ENCODE measurements at places on chromosomes 4 and X.

- no peak for DNase-seq
Observed at GRCh38 chr4:52243367-52243766, 192.3 kb downstream of the SPATA18 start.

DNA sequence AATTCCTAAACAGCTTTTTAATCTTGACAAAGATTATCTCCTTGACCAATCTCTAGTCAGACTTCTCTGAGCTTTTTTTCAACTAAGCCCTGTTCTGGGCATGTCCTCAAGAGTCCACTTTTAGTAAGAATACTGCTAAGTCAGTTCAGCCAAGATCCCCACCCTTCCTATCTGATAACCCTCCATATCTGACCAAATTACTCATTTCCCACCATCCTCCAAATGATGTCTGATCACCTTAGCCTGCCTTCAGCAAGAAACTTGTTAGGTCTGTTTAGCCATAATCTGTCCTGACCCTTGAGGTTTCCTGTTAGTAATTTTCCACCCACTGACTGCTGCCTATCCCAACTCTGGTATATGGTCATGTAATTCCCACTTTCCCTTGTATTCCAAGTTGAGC is 65.2 kb downstream of the FAM13A start:
- no peak for DNase-seq

- no peak for DNase-seq
Observed at GRCh38 chr4:52964011-52964410, 101.9 kb downstream of the RASL11B start.

GRCh38 chrX:27445438-27445837 is 17.7 kb downstream of the PPP4R3C start:
- DNase-seq: no peak

- no peak for DNase-seq
Observed at GRCh38 chrX:74536832-74537371, 77.5 kb downstream of the RLIM start.

GRCh38 chrX:81110286-81110685 is 91.4 kb downstream of the HMGN5 start:
- DNase-seq: no peak

DNA sequence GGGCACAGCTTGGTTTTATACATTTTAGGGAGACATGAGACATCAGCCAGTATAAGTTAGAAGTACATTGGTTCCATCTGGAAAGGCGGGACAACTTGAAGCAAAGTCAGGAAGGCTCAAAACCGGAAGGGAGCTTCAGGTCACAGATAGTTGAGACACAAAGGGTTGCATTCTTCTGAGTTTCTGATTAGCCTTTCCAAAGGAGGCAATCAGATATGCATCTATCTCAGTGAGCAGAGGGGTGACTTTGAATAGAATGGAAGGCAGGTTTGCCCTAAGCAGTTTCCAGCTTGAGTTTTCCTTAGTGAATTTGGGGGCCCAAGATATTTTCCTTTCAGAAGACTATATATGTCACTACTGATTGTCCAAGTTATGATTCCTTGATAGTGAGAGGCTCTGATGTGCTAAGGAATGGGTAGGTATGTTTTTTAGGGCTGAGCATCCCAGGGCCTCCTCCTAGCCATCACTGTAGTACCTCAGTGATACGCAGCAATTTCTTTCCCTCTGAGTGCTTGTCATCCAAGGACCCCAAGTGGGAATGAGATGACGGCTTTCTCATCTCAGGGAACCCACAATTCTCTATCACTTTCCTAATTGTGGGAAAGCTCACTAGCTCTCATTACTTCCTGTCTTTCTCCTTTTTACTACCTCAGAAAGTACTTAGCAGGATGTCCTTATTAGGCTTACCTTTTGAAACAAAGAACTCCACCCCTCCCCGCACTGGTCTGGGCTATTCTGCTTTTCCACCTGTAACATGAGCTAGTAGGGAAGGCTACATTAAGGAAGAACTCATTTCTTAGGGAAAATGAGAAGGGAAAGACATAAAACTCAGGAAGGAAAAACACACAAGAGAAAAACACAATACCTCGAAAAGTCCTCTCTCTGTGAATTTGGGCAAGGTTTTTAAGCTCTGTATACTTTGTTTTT is 632.7 kb downstream of the RAPGEF2 start:
- no peak for DNase-seq

DNA sequence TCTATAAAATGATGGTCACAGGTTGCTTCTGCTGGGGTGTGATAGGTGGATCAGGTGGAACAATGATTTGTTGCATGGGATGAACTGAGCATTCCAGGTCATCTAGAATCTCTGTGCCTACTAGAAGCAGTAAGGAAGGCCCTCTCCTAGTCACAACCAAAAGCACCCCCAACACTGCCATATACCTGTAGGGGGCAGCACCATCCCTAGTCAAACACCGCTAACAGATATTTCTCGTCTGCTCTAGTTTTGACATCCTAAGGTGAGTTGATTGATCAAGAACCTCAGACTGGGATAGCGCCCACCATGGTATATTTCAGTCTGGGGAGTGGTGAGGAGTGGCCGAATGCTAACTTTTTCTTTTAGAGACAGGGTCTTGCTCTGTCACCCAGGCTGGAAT is 160.2 kb downstream of the NHS start:
- DNase-seq: no peak

- no peak for DNase-seq
Observed at GRCh38 chr4:109729117-109729717, 653 bp downstream of the PLA2G12A start.

DNA sequence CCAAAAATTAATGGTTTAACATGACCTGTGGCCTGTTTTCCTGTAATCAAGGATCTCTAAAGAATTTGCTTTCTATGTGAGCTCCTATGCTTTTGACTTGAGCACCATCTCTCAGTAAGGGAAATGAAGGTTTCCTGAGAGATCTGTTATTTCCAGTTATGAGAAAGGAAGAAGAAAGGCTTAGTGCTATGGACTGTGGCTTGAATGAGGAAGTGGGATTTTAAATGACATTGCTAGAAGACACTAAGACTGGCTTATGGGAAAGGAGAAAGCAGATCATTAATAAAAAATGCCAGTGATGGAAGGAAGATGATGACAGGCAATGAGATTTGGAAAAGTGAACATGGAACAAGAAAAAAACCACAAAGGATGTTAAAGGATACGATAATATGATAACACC is 285.4 kb downstream of the OPHN1 start:
- DNase-seq: no peak

DNA sequence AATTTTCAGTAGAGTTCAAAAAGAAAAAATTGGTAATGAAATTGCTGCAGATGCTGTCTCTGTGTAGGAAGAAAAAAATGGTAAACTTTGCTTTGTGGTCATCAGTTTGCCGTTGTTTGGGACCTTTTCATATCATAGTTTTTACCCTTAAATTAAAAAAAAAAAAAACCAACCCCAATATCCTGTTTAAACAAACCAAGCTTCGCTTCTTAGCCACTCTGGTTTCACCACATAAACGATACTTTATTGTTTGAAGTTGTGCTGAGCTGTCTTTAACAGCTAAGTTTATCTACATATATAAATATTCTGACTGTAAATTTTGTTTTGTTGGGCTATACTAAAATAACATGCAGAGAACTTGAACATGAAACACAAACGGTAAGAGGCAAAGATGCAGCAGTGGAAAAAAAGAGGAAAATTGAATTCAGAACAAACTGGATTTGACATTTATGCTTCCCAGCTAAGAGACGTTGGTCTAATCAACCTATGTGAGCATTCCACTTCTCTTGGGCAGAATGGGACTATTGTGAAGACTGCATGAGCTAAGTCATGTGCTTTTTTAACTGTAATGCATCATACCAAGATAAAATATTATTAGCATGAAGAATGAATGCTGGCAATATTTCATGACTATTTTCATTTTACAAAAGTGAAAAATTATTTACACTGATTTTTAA is 15.7 kb upstream of the H2AZ1 start:
- DNase-seq: no peak

GRCh38 chr4:34046580-34046979 is 2197.7 kb downstream of the ARAP2 start:
- DNase-seq: no peak

- DNase-seq: no peak
Observed at GRCh38 chr4:91325495-91325894, 978.3 kb upstream of the GRID2 start.

DNA sequence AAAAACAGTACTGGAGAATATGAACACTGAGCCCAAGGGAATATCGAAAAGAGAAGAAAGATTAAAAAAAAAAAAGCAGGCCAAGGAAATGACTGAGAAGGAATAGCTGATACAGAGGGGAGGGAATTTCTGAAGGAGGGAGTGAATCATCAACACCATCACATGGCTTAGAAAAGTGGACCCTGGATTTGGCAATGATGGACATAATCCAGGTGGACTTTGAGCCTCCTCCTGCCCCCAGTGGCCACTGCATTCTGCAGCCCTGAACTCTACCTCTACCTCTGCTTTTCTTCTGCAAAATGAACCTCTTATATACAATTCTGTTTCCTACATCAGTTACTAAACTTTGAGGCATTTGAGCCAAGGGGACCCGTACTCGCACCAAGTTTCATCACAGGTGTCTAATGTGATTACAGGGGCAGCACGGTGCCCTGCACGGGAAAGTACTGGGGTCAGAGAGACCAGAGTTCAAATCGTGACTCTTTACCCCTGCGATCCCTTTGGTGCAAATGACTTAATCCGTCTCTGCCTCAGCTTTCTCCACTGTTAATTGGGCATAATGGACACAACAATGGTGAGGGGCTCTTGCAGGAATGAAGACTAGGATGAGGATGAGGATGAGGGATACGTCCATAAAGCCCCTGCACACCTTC is 1.1 kb downstream of the OCIAD2 start:
- DNase-seq: no peak

GRCh38 chrX:39508300-39508692 is 589.5 kb downstream of the BCOR start:
- no peak for DNase-seq

DNA sequence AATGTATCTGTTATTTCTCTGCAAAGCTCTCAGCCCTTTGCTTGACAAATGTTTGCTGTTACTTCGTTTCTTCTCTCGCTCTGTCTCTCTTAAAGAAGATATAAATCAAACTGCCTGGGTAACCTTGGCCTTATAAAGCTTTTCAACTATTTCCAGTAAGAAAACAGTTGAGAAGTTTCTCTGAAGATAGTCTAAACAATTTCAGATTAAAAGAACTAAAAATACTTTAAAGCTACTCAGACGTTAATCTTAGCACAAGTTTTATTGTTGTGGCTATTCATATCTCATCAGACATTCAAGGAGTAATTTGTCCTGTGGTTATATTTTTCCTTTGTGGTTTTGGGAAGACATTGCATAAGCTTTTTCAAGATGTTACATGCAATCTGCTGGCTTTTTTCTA is 22.6 kb downstream of the HOPX start:
- no peak for DNase-seq

- DNase-seq: no peak
Observed at GRCh38 chr4:180153587-180153986, 2089.6 kb upstream of the TENM3 start.

DNA sequence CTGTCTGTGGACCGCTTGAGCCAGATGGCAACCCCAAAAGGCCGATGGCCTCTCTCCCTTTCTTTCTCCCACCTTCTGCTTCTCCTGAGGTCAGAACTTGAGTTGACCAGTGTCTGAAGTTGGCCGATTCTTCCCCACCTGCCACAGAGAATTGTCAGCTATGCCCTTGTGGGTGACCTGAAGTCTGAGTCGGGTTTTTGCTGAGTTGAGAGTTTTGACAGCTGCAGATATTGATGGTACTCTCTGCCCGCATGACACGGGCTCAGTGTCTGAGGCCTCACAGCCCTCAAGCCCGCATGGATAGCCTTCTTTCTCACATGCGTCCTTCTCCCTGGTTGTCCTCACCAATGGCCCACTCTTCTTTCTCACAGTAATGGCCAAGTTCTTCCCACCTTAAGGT is 111.0 kb downstream of the EFNB1 start:
- DNase-seq: no peak

DNA sequence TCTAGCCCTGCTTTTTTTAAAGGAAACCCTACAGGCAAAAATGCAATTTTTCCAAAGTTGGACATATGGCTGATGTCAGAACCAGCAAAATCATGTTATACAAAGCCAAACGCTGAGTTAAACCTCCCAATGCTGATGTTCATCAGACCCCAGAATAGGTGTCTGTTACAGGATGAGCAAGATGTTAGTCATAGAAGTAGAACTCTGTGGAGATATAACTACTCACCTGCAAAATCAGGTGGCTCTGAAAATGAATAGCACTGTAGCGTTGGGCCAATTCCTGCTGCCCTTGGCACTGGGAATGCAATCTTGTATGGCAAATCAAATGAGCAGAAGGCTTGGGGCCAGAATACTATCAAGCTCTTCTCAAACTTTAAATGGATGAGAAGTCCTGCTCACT is 634.1 kb downstream of the RPA4 start:
- no peak for DNase-seq

DNA sequence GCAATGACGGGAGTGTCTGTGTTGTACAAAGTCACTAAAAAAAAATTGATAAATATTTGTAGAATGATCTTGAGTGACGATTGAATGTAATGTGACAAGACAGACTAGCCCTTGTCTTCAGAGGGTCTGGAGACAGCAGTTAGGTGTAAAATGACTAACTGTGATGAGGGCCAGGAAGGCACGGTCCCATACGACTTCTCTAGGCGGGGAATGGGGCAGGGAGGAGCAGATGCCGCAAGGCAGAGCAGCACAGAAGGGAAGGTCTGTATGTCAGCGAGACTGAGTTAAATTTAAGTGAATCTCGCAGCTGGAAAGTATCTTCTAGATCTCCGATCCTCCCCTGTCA is 405 bp downstream of the CENPE start:
- DNase-seq: no peak

DNA sequence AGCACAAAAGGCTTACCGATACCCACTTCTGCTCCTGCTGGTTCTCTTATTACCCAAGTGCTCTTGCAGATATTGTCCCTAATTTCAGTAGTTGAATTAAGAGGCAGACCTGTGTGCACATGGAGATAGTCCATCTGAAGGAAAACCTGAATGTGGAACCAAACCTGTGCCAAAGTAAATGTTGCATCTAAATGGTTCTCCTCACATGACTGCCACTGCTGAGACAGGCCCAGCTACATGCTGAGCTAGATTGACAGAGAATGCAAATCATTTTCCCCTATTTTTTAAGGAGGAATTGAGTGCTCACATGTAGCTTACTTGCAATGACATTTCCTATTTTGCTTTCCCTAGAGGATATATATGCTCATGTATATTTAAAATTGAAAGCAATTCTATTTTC is 609.1 kb upstream of the TECRL start:
- no peak for DNase-seq

GRCh38 chr4:161287678-161288352 is 876.0 kb downstream of the FSTL5 start:
- no peak for DNase-seq

All from activated T-cell treated with anti-CD3 and anti-CD28 coated beads for 1 hour (primary cell).